Renal pelvis (tissue), 12 donors: ENCODE measurements at places on chromosomes 12 and 14.
A peak's percentile ranks its signal among the peaks of the same experiment; 100 is the strongest.

DNA sequence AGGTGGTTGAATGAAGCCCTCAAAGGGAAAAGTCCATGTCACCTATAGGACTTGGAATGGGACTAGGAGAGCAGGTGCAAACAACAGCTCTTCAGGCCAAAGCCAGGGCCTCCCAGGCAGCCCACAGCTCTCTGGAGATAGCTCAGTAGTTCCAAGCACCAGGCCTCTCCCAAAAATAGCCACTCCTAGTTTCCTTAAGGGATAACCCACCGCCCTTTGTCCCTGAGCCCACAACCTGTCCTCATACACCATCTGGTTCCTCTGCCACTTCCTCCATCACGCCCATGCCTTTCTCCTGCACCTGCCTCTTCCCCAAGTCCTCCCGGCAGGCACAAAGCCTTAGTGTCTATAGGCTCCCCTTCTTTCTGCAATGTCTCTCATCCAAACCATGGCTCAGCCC, 2.1 kb downstream of the RAB15 start:
- no peak for DNase-seq

- peak; percentile 42 for DNase-seq
These were observed 20.3 kb downstream of the HEBP1 start for GRCh38 chr12:12979731-12980259.

DNA sequence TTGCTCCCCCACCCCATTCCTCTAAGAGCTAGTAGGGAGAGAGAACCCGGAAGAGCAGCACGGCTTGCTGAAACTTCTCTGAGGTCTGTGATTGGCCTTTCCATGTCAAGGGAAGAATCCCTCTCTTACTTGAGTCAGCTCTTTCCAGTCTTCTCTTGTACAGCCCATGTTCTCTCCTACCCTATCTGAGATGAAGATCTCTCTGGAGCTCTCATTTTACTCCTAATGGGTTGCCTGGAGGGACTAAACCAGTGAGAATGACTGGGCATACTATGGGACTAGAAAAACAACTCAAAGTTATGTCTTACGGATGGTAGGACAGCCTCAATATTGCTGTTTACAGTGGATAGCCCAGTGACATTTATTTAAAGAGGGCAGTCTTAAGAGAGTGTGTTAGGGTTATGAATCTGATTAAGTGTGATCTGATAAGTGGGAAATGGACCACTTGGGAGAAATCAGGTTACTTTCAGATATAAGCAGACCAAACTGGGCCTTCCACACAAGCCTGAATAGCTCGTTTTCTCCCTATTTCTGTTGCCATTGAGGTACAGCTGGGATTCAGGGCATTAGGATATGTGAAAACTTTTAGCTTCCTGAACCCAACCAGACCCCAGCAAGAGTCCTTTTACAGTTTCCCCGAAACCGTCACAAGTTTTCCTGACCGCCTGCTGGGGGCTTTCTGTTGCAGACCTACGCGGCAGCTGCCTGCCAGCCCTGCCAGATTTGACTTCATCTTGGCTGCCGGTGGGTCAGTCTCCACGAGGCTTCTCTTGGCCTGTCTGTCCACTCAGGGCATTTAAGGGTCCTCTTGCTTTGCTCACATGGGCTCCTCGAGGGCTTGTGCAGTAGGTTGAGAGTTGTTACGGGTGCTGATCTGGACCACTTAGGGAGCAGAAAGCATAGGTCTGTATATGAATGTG, 16.9 kb downstream of the ETV6 start:
- no peak for DNase-seq

DNA sequence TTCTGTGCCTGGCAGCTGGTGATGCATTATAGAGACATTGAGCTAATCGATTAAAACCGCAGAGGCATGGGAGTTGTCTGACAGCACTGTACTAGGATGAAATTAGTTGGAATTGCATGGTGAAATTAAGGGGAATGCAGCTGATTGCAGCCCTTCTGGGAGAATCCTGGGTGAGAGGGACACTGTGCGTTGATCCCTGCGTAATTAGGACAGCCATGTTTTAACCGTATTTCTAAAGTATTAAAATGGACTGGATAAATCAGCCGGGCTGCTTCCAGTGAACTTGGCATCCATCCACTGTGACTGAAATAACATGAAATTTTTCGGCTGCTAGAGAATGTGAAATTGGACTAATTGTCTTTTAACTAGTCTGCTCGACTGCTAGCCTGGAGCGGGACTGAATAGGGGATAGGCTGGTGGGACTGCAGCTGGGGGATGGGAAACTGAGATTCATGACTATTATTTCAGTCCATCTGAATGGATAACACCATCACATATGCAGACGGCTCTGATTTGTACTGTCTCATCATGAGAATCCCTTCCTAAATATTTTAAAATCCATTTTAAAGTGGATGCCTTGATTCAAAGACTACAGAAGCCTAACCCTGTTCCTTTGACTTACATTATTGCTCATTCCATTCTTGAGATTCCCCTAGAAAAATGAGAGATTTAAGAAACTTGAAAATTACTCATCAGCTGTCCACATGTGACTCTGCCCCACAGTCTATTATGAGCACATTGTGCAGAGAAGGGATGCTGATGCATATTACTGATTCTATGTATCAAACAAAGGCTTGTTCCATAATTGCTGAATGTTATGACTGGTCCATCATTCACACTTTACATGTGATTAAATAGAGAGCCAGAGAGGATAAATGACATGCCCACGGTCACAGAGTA, 343.9 kb downstream of the NPAS3 start:
- DNase-seq, result no peak

GRCh38 chr12:25684070-25684469, 131.0 kb upstream of the LMNTD1 start:
- DNase-seq, result no peak

DNA sequence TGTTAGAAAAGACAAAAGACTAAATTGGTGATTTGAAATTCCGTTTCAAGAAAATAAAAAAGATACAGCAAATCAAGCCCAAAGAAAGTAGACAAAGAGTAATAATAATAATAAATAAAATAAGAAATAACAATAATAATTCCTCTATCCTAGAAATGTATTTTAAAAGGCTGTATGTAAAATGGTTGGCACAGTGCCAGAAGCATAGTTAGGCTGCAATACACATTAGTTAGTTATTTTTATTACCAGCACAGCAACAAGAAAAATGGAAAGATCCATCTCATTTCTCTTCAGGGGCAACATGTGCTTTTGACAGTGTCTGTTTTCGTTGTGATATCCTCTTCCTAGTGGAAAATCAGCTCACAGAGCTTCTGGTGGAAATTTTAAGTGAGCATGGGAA, 174.1 kb upstream of the TMTC1 start:
- no peak for DNase-seq
